ENCODE measurements at places on chromosomes 7 and 10.

GRCh38 chr7:138127996-138128395 is 51.7 kb downstream of the AKR1D1 start:
- DNase-seq: no peak

DNA sequence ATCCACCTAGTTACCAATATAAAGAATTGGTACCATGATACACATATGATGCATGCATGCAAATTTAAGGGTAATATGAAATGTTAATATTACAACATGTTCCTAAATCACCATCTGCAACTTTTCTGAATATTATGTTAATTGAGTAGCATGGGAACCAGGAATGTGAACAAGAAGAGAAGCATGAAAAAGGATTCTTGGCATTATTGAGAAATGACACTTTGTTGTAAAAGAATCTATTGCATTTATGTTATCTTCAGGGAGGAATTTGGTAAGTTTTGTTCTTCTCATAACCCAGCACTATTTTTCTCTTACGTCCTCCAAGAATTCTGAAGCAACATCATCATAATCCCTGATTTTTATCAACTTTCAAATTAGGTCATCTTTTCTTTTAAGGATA is 159.9 kb upstream of the SLC25A13 start:
- DNase-seq: no peak

- DNase-seq: no peak
These were observed 5.3 kb downstream of the FAM20C start for GRCh38 chr7:197413-198335.

DNA sequence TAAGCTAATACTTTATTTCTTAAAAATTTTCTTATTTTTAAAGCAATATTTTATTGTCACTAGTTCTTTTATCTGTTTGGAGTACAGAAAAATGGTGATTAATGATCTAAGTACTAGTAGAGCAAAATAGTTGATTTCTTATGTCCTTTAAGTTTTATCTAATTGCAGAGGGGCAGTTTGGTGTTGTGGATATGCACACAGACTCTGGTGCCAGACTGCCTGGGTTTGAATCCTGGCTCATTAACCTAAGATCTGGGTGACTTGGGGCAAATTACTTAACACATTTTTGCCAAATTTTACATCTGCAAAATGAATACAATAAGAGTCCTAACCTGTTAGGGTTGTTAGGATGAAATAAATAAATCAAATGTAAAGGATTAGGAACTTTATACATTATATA is 10.7 kb upstream of the PRPS1L1 start:
- DNase-seq: no peak

GRCh38 chr10:95837783-95838182 is 70.0 kb upstream of the CC2D2B start:
- no peak for DNase-seq

- no peak for DNase-seq
These were observed 53.6 kb upstream of the BICC1 start for GRCh38 chr10:58459069-58459468.

GRCh38 chr7:155631155-155631554 is 13.3 kb upstream of the RBM33 start:
- DNase-seq: no peak
